ENCODE measurements at places on chromosomes 2 and 18.

- no peak for DNase-seq
Observed at GRCh38 chr2:77294474-77294873, 227.7 kb downstream of the LRRTM4 start.

GRCh38 chr2:172709566-172710291, 25.9 kb upstream of the RAPGEF4 start:
- no peak for DNase-seq

- no peak for DNase-seq
Observed at GRCh38 chr2:15666861-15667808, 75.5 kb downstream of the DDX1 start.

GRCh38 chr2:140597836-140598235, 1533.0 kb downstream of the LRP1B start:
- no peak for DNase-seq

GRCh38 chr18:76231402-76231801, 263.6 kb downstream of the ZNF516 start:
- no peak for DNase-seq
